ENCODE measurements at places on chromosomes 6 and 20.

DNA sequence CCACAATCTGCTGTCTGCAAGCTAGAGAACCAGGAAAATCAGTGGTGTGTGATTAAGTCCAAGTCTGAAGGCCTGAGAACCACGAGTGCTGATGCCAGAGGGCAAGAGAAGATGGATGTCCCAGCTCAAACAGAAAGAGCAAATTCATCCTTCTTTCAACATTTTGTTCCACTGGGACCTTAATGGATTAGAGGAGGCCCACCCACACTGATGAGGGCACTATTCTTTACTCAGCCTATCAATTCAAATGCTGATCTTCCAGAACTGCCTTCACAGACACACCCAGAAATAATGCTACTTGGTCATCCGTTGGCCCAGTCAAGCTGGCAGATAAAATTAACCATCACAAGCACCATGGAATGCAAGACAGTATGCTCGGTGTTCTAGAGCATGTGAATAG lies 226.6 kb upstream of the SASH1 start:
- no peak for DNase-seq

GRCh38 chr20:15986690-15987089 lies 586.6 kb downstream of the KIF16B start:
- DNase-seq, result no peak

- DNase-seq, result no peak
These were observed 17.9 kb downstream of the RRBP1 start for GRCh38 chr20:17664025-17664633.

GRCh38 chr20:19881080-19881840 lies 123.2 kb downstream of the RIN2 start:
- no peak for DNase-seq

DNA sequence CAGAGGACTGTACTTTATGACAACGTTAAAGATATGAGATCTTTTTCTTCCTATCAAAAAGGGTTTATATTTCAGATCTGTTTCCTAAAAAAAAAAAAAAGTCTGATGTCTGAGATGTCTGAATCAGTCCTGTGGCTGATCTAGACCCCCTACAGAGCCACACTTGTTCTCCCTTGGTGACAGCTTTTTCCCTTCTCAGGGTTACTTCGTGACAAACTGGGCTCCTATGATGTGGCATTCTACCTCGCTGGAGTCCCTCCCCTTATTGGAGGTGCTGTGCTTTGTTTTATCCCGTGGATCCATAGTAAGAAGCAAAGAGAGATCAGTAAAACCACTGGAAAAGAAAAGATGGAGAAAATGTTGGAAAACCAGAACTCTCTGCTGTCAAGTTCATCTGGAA lies 134.5 kb downstream of the SLC16A10 start:
- no peak for DNase-seq

DNA sequence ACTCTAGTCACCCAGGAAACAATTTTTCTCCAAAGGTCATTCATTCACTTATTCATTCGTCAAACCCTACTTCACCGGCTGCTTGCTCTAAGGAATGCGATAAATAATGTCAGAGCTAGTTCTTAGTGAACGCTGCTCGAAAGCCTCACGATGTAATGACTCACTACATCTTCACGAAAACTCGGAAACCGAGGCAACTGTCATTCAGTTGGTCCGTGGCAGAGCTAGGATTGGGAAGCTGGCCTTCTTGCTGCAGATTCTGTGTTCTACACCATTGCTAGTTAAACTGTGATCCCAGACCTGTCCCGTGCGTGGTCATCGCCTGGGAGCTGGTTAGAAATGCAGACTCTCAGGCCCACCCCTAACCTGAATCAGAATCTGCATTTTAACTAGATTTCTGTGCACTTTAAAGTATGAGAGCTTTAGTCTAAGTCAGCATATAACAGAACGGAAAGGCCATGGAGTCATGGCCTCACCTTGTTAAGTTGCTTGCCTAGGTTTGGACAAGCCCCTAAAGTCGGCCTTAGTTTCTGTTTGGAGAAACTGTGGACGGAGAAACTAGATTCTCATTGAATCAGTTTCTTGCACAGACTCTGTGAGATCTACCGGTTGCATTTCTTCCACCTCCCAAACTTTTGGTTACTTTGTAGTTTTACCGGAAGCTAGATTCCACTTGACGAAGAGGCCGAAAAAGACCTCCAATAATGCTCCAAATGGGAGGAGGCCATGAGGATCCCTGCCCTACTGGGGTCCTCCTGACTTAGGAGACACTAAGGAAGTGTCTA lies 651 bp upstream of the CCND3 start:
- no peak for DNase-seq

DNA sequence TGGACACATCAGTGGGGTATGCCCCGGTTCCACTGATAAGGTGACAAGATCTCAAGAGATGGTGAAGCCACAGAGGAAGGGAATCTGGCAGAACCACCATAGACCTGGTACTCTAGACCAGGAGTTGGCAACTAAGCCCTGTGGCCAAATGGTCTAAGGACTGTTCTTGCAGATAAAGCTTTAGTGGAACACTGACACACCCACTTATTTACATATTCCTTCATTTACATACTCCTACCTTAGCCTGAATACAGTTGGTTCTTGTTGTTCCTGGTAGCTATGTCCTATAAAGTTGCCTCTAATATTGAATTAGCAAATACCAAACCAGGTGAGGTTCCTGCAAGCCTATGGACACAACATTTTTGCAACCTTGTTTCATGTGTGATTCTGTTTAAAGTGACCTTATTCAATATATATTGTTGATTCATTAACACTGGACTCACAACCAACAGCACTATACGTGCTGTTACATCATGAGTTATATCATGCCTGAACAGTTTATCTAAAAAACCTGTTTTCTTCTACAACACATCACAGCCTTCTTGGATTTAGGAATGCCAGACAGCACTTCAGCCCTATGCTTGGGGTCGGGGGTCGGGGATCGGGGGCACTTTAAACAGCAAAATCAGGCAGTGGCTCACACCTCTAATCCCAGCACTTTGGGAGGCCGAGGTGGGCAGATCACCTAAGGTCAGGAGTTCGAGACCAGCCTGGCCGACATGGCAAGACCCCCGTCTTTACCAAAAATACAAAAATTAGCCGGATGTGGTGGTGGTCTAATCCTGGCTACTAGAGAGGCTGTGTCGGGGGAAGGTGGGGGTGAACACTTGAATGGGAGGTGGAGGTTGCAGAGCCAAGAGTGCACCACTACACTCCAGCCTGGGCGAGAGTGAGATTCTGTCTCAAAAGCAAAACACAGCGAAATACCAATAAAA lies 2.5 kb downstream of the CCDC167 start:
- DNase-seq, result no peak

- no peak for DNase-seq
These were observed 105.8 kb upstream of the SPTLC3 start for GRCh38 chr20:12902992-12903391.
